ENCODE measurements at places on chromosomes 6 and 20.

DNA sequence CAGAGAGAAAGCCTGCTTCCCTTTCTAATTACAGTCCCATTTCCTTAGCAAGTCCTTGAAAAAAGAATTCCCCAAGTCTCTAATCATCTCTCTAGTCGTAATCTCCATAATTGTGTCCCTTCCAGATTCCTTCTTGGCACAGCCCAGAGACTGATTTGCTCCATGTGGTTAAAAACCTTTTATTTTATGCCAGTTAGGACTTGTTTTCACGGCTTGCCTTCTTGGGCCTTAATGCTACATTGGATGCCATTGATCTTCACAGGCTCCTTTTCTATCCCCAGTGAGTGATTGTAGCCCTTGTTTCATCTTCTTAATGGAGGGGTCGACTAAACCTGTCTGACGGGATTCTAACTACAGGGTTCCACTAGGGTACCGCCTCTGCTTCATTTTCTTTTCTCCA, 650.6 kb upstream of the ARID1B start:
- DNase-seq, result no peak

- no peak for DNase-seq
Observed at GRCh38 chr6:157211603-157212455, 111.5 kb downstream of the TMEM242 start.

- no peak for DNase-seq
Observed at GRCh38 chr20:58705208-58705926, 12.8 kb downstream of the NPEPL1 start.

- peak; percentile 82 for DNase-seq
Observed at GRCh38 chr20:50169329-50169823, 15.9 kb upstream of the PEDS1 start.

GRCh38 chr6:28953039-28953584, 29.3 kb upstream of the TRIM27 start:
- peak; percentile 46 for DNase-seq

DNA sequence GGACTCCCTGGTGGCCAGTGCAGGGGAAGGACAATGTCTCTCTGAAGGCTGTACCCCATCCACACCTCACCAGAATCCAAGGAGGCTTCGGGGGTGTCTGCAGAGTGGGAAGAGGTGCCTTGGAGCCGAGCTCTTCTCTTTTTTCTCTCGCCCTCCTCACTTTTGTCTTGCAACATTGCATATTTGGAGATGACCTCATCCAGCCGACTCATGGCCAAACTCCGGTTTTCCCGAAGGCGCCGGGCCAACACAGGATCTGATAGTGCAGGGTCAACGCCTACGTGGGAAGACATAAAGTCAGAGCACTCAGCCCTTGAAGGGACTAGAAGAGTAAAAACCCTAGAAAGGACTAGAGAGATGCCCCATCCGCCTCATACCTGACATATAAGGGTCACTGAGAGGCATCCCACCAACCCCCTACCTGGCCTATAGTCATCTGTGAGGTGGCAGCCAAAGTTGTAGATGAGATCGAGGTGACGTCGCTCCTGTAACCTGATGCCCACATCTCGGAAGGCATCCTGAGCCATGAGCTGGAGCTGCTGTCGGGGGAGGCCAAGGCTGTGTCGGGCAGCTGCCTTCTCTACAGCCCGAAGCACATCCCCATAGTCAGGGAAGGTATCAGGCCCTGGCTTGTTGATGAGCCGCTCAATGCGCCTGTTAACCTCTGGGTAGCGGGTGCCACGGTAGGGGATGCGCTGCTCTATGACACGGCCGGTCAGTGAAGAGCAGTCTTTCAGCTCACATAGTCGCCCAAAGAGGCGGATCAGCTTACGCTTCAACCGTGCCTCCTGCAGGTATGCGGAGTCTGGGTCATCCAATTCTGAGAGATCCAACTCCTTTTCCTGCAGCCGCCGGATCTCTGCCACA, 3.0 kb upstream of the ZBTB22 start:
- no peak for DNase-seq

GRCh38 chr20:60349418-60349817, 391.2 kb downstream of the CDH26 start:
- no peak for DNase-seq

DNA sequence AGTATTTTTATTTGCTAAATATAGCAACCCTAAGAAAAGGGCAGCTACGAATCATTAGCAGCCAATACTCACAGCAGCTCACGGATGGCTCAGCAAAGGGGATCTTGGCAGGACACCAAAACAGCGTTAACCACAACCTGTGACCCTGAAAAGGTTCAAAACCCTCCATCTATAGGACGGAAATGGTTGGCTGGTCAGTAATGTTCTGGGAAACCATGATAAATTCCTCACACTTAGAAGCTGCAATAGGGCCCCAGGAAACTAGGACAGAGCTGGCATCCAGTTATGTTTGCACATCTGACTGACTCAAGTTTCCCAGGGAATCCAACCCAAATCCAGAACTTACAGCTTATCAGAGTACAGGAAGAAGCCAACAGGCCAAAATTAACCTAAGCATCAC, 30.9 kb upstream of the PTPRT start:
- DNase-seq, result no peak

DNA sequence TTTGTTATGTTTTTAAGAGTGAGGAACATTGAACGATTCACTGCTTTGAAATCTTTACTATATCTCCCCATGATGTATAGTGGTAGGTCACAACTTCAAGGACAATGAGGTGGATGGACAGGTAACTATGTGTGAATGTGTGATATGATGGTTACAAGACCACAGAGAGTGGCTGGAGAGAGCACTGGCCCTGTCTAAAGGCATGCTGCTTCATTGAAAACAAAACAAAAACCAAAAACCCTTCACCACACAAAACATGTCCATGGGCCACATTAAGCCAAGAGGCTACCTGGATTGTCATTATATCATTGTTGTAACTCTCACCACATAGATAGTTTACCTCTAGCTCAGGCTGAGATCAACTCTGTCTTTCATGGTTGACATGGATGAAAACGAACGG, 180.6 kb upstream of the TENT5A start:
- no peak for DNase-seq

GRCh38 chr20:10271494-10272219, 53.0 kb downstream of the SNAP25 start:
- DNase-seq, result no peak

DNA sequence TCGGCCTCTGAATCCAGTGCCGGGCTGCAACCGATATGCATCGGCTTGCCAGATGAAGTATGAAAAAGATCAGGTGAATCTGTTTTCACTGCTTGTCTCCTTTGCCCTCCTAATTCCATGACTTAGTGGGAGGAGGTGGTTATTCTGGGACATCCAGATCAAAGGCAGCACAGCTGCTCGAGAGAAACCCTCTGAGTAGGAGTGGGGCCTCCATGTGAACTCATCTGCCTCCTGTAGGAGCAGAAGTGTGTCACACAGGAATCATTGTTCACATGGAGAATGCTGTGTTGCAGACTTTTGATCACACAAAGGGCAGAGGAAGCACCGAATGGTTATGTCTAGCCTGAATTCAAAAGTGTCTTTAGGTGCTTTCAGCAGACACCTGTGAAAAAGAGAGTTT, 73.1 kb upstream of the SLC22A1 start:
- DNase-seq, result no peak

DNA sequence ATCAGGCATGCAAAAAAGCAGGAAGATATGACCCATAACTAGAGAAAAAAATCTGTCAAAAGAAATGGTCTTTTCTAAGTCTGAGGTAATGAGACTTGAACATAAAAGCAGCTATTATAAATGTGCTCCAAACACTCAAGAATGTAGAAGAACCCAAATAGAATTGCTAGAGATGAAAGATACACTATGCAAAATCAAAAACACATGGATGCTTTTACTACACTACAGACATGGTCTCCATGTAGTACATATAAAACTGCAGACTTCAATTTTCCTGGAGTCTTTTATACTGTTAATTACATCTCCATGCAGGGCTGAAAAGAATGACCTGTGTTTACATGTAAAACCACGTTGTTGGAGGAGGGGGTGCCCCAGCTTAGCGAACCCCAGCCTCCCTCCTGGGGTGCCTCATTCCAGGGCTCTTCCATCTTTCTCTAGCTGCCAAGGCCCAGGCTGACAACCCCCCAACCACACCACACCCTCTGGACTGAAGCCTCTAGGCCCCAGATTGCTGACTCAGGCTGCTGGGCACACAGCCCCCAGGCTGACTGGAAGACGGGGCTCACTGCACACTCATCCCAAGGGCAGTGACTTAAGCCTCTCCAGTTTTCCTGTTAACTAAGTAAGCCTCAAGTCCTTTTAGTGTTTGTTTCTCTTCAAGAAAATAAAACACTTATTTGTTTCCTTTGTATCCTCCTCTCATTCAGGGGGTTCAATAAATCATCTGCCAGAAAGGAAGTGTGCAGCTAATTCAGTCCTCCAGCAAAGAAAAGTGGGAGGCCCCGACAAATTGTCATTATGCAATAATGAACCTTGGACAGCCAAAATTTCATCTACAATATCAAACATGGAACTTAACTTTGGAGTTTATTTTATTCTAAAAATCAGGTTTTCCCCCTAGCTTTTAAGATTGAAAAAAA, 26.0 kb upstream of the PLAGL1 start:
- DNase-seq, result no peak

DNA sequence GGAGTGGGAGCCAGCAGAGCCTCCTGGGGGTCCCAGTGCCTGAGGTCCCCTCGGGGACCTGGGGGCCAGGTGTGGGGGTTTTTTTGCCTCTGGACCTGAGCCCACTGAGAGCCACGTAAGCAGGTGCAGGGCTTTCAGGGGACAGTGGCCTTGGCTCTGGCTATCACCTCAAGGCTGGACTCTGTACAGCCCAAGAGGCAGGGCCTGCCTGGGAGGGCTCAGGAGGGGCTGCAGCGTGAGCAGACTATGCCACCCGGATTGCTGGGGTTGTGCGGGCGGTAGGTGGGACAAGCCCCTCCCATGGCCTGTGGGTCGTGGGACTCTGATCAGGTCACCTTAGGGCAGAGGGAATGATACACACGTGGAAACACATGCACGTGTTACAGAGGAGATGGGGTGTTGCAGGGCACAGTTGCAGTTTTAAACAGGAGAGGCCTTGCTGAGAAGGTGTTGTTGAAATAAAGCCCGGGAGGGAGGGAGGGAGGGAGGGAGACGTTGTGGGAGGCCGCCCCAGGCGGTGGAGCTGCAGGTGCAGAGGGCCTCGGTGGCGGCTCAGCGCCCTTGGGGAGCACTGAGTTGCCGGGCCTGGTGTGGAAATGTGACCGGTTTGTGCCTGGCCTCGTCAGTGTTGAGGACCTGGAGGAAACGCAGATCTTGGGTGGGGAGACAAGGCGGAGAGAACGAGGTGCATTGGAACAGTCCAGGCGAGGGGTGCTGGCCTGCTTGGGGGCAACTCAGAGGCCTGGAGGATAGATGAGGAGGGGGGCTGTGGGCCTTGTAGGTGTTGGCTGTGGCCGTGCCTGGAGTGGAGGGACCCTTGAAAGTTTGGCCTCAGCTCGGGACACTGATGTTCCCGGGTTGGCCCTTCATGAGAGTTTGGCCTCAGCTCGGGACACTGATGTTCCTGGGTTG, 2.3 kb downstream of the TCEA2 start:
- DNase-seq, result no peak

DNA sequence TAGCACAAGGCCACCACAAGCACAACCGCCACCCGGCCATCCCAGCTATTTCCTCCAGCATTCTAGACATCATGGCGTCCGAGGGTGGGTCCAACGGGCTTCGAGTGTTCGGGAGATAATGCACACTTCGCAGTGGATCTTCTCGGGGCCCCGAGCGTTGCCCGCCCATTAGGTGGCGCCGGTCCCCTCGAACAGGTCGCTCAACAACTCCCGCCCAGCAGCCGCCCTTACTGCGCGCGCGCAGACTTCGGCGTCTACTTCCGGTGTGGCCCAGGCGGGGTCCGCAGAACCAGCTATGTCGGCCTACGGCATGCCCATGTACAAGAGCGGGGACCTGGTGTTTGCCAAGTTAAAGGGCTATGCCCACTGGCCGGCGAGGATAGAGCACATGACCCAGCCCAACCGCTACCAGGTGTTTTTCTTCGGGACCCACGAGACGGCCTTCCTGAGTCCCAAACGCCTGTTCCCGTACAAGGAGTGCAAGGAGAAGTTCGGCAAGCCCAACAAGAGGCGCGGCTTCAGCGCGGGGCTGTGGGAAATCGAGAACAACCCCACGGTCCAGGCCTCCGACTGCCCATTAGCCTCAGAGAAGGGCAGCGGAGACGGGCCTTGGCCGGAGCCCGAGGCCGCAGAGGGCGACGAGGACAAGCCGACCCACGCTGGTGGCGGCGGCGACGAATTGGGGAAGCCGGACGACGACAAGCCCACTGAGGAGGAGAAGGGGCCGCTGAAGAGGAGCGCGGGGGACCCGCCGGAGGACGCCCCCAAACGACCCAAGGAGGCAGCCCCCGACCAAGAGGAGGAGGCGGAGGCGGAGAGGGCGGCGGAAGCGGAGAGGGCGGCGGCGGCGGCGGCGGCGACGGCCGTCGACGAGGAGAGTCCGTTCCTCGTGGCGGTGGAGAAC, at the start of gene HDGFL1:
TSS of gene HDGFL1 (plus strand) at position 286 of the 904 bp plus-strand sequence. CDS start at position 296, 10 bp downstream.
- DNase-seq, result no peak

DNA sequence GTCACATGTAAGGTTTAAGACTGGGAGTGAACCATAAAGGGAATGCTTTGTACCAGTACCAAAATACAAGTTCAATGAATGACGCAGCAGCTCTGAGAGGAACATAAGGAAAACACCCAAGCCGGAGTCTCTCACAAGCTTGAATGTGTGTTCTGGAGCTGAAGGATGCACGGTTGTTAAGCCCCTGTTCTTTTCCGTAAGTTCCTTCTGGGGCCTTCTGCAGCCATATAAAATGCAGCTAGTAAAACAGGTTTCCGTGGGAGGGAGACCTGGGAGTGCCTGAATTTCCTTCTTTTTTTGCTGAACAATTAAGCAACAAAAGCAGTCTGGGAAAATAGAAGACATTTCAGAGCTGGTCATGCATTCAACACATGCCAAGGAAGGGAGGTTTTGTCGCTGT, 73.2 kb upstream of the JAG1 start:
- no peak for DNase-seq

DNA sequence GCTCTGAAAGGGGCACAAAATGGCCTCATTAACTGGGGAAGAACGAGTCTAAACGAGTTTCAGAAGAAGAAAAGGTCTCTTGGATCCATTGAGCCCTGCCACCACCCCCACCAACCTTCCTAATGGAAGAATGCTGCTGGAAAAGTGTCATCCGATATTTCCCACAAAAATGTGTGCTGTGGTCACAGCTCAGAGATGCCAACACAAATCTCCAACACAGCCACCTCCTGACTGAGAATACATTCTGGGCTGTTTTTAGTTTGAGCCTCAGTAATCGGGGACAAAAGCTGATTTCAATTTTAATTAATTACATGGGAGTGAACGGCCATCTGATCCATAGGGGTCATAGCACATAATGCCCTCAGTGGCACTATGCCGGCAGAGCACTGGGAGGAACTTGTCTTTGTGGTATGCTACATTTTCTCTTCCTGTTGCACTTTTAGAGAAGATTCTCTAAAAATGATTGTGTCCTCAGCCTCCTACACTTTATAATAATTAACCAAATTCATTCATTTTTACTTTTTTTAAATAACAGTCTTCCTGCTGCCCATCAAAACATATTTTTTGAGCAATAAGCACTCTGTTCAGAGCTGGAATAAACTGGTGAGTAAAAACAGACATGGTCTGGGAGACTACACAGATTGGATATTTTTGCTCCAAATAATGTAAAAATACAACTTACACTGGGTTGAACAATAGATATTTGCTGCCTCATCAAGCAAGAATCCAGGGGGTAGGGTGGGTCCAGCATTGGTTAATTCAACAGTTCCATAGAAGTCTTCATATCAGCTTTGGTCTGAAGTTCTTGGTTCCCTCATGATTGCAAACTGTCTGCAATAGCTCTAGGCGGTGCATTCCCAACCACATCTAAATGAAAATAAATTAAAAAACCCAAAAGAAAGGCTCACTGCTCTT, 143.6 kb upstream of the TMEM170B start:
- DNase-seq, result no peak
